ENCODE measurements at places on chromosomes 2 and 18.

DNA sequence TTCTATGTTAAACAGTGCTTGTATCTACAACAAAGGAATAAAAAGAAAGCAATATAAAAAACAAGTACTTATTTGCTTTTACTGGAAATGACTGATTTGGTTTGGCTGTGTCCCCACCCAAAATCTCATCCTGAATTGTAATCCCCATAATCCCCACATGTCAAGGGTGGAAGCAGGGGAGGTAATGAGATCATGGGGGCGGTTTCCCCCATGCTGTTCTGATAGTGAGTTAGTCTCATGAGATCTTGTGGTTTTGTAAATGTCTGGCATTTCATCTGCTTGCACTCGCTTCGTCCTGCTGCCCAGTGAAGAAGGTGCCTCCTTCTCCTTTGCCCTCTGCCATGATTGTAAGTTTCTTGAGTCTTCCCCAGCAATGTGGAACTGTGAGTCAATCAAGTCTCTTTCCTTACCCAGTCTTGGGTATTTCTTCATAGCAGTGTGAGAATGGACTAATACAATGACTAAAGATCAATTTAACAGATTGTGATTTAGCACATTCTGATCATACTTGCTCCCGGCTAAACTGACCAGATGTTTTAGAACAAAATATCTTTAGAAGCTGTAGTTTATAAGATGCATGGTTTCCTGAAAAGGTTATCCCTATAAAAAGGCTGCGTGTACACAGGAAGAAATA, 19.9 kb downstream of the PTH2R start:
- no peak for DNase-seq

DNA sequence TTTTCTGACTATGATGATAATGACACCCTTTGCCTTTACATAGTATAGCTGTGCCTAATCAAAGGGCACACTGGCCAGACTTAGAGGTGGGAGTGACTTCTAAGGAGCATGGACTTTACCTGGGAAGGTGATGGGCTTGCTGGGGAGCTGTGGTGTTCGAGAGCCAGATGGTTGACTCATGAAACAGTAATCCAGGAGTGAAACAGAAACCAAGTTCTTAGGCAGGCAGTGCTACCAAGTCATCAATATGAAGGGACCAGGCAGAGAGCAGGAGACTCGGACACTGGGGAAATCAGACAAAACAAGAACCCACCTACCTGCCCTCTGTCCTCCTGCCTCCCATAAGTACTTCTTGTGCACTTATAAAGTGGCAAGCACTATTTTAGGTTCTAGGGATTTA, 430.4 kb downstream of the DLGAP1 start:
- DNase-seq = no peak

DNA sequence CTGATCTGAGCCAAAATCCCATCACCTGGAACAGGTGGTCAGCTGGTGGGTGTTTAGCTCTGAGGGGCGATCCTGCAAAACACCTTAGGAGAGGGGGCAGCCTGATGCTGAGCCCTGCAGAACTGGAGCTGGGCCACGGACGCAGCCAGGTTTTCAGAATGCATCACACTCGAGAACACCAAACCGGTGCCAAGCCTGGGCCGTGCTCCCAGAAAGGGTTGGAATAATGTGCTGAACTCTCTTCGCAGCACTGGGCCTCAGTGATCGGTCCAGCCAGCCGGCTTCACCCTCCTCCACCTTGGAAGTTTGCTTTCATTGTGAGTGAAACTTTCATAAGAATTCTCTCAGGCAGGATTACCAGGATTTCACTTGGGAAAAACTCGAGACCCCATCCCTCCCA, 56.5 kb upstream of the TTC39C start:
- DNase-seq = no peak

DNA sequence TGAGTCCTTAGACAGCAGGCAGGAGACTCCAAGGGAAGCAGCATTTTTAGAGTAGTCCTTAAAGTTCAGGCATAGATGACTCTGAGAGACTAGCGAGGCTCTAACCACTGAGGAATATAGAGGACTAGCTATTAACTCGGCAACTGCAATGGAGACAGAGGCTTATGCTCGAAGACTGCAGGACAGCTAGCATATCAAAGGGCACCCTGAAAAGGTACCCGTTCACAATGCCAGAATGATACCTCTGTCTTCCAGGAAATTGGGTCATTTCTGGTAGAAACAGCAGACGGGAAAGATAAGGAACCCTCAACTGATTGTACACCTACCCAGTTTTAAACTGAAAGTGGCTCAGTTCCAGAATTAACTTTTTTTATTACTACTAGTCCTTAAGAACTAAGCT, 1204.0 kb upstream of the ZEB2 start:
- DNase-seq = no peak

DNA sequence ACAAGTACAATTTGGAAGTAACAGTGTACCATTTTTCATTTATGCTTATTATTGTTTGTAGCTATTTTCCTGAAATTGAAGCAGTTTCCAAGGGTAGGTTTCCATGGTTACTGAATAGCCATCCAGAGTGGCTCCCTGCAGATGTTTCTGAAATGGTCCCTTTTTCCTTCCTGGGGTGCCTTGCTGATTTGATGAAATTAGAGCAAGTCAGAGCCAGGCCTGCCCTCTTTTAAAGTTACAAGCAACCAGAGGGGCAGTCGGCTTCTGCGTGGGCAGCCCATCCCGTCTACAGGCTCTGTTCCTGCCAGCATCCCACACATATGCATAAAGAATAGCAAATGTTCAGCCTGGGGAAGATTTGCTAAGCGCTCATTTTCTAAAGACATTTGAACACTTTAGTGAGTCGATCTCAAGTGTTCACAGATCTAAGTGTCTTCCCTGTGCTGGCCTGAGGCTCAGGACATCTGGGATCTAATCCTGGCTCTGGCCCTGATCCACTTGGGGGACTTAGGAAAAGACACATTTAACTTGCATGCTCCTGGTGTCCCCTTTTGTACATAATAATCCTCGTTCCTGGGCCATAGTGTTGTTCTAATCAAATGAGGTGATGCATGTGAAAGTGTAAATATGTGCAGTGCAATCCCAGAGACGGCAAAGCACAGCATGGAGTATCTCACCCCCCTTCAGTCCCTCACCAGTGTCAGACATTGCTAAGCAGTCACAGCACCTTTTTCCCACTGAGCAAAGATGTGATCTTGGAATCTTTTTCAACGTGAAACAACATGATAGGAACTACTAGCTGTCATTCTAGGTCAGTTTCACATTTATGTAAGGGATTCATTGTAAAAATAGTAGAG, 92.2 kb downstream of the STPG4 start:
- no peak for DNase-seq

DNA sequence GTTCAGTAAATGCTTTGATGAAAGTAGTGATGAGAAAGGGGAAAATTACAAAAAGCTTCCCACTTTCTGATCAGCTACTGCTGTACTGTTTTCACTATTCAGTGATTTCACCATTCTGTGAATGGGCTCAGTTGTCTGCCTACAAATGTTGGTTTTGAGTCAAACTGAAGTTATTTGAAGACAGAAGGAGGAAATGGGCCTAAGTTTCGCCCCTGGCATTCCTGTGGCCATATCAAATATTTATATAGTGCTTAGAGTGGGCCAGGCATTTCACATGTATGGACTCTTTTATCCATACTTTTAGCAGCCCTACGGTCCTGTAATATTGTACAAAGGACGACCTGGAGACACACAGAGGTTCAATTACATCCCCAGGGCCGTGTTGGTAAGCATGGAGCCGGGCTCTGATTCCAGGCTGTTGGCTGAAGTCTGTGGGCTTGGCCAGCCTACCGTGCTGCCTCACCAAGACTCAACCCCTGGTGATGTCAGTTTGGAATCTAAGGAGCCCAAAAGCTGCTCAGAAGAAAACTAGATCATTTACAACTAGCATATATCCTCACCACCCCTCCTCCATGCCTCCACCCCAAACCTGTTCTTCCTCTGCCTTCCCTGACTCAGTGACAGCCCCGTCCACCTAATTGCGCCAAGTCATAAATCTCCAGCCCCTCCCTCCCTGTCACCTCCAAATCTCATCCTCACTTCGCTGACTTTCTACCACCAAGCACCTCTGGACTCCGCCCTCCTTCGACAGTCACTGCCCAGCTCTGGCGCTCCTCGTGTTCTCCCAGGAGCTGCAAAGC, 10.1 kb upstream of the GRHL1 start:
- no peak for DNase-seq

GRCh38 chr2:211133766-211134165, 577.4 kb downstream of the CPS1 start:
- DNase-seq = no peak

DNA sequence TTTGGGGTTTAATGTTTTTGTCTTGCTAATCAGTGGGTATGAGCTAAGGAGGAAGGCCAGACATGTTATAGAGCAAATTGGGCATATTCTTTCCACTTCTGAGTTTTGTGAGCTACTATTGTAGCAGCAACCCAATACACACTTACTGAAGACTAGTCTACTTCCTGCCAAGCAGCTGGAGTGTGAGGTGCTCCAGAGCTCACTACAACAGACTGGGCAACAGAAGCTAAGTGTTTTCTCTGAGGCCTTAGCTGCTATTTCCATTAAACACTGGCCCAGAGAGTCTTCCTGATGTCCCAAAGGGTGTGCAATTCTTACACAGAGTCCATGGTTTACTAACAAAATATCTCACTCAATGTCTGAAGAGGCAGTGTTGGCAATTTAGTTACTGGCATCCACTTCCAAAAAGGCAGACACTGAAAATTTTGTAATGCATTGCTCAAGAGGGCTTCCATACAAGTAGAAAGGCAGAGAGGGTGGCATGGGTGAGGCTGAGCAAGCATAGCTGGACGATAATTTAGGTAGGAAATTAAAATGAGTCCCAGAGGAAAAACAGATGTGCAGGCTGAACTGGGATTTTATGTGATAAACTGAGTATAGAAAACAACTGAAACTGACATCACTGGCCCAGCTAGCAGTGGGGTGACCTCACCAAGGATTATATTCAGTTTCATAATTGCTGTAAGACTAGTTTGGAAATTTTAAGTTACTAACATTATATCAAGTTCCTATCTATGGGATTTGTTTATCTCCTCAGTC, 68.6 kb downstream of the ZC3H6 start:
- no peak for DNase-seq

GRCh38 chr2:237858294-237859081, 935 bp upstream of the RAMP1 start:
- DNase-seq = no peak

DNA sequence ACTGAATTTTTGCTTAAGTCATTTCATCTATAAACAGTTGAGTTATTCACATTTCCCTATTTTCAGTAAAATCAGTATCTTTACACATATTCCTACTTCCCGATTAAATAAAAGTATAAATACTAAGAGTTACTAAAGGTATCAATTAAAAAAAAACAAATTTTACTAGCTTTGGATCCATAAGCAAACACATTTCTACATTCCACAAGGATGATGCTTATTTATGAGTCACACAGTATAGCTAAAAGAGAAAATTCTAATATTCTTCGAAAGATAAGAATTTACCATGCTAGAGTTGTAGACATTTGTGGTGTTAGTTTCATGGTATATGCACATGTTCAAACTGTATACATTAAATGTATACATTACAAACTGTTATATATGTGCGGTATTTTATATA, 23.7 kb downstream of the PGAP1 start:
- DNase-seq = no peak

DNA sequence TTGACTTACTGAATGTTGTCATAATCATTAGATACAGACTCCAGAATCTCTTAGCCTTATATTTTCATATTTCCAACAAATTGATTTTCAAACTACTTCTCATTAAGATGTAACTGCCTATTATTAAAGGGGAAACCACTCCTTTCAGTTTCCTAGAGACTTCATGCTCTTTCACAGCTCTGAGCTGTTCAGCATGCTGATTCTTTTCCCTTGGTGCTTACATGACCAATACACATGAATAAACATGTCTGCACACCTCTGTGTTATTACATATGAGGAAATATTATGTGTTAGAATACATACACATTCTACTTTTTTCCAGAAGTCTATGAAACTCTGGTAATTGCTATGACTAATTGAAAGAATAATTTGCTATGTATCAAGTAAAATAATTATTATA, 200.0 kb downstream of the LRP1B start:
- DNase-seq = no peak

- no peak for DNase-seq
These were observed 8.7 kb downstream of the CEP68 start for GRCh38 chr2:65064728-65065552.

- no peak for DNase-seq
These were observed 59.8 kb downstream of the MOGAT1 start for GRCh38 chr2:222731201-222731621.

DNA sequence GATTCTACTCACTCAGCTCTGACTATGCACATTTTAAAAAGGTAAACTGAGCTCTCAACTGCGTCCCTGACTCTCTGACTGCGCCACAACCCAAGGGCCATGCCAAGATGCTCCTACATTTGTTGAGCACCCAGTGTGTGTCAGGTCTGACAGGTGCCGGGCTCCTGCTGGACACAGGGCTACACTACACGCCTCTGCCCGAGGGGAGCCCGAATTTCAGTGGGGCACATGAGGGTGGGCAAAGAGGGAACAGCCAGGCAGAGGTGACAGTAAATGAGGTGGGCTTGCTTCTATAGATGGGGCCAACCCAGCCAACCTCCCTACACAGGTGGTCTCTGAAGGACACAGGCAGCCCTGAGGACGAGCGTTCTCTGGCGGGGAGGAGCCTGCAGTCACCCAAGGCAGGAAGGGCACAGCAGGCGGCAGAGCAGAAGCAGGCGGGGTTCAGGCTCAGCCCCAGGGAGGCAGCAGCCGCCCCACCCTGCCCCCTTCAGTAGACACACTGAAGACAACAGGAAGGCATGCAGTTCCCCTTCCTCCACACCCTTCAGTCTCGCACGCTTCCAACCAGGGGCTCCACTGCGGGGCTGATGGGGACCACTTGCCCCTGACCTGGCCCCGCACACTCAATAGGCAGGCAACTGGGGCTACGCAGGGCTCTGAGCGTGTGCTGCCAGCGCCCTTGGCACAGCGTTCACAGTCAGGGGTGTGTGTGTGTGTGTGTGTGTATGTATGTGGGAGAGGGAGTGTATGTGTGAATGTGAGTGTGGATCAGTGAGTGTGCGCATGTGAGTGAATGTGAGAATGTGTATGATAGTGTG, 98.4 kb downstream of the UXS1 start:
- DNase-seq = peak; percentile 56

DNA sequence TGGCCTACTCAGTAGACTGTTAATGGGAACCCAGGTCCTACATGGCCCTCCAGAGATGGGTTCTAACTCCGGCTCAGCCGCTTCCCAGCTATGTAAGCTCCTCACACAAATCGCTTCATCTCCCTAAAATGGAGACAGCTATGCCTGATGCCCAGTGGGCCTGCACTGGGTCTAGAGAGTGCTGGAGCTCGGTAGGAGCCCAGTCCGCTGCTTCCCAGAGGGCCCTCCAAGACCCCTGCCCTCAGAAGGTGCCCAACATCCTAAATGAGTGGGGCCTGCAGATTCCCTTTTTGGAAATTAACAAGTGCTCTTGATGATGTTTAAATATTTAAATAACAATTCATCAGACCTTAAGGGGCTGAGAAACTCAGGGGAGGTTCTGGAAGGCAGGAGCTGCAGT, 47.1 kb downstream of the HS1BP3 start:
- no peak for DNase-seq

DNA sequence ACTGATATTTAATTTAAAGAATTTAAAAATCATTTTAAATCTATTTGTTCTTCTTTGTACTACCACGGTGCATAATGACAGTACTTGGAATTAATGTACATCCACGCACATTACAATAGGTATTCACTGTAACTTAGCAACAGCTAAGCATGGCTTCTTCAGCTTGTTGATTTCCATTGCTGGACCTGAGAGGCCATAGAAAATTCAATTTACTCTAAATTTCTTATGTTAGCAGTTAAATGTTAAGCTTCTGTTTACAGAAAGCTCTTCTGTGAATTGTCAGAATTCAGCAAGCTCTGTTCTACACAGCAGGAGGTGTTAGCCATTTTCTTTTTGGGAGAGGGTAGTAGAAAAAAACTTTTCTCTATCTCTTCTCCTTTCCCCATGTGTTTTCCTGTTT, 1149.3 kb upstream of the CDH2 start:
- DNase-seq = no peak

GRCh38 chr2:10123281-10123680, 742 bp downstream of the RRM2 start:
- no peak for DNase-seq
